WTC11 (cell line): ENCODE measurements at places on chromosomes 12 and 14. TPM values are rescaled to one million over a fixed set of nuclear protein-coding genes. Genes with fewer than 3 reads are reported as not detected.
A peak's percentile ranks its signal among the peaks of the same experiment; 100 is the strongest.

DNA sequence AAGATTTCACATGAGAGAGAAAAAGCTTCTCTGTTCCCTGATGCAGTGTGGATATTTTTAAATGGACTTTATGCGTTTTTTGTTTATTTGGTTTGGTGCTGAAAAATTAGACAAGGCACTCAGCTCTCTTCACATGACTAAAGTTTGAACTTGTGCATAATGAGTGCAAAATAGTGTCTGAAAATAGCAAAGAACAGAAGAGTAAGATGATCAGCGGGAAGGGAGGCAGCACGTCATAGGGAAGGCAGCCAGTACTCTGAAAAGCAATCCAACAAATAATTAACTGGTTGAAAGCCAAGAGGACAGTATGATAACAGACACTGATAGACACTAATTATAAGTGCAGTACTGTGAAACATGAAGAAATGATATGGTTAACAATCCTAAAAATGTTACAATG is 46.6 kb upstream of the CDKN3 start:
- DNase-seq: no peak
- H3K4me3 ChIP-seq: no peak overlapping the region
- H3K36me3 ChIP-seq: peaks cover 26% of the 10 kb centered on the region
- H3K27ac ChIP-seq: no peak overlapping the region
- H3K4me1 ChIP-seq: peaks cover 42% of the 10 kb centered on the region
- H3K27me3 ChIP-seq: no peaks in the 10 kb centered on the region; the same call in 1 of the 2 replicates

Gene HSPA2
- 30.2 to 43.9 TPM (median 40.7 TPM) in 3 replicates for total RNA-seq

DNA sequence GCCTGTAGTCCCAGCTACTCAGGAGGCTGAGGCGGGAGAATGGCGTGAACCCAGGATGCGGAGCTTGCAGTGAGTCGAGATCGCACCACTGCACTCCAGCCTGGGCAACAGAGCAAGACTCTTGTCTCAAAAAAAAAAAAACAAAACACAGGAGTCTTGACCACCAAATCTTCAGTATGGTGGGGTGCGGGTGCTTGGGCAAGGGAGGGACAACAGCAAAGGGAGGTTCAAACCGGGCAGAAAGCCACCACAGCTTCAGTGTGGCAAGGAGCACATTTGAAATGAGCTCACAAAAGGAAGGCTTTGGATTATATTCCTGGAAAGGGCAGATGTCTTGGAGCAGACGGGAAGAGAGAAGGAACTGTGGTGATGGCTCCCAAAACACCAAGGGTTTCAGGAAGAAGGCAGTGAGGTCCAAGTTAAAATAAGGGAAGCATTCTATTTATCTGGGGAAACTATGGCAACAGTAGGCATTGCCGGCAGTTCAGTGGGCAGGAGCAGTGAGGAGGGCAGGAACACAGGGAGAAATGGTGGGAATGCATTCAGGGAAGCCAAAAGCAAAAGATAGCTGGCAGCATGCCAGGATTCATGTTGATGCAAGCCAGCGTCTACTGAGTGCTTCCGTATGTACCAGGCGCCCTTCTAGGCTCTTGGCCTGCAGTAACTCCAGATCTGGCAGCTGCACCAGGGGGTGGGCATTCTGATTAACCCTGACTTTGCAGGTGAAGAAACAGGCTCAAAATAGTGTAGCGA is 51.0 kb upstream of the SRSF5 start:
- peaks cover 65% of the 10 kb centered on the region for H3K4me1 ChIP-seq
- DNase-seq: no peak
- H3K27ac ChIP-seq: peak overlapping the region; percentile 7; the same call in 1 of the 2 replicates
- H3K36me3 ChIP-seq: no peaks in the 10 kb centered on the region
- H3K27me3 ChIP-seq: no peaks in the 10 kb centered on the region
- H3K4me3 ChIP-seq: no peak overlapping the region

DNA sequence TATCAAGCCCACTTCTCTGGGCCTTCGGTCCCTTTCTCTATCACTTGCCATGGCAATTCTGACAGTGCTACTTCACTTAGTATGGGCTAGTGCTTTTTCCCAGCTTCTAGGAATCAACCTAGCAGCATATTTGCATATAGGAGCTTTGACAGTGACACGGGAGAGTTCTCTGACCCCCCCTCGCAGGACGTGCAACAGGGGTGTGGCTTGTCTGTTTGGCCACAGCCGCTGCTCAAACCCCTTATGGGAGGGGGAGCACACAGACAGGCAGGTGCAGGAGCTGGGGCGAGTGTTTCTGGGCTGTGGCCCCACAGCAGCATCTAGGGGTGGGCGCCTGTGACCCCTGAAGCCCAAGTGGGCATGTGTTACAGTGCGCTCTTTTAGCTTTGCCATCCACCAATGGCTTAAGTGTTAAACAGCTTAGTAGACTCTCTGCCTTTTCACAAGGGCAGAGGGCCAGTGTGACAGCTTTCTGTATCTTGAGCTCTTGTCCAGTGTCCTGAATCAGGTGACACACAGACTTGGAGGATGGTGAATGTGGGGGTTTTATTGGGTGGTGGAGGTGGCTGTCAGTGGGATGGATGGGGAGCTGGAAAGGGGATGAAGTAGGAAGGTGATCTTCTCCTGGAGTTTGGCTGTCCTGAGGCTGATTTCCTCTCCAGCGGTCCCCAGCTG is 229.3 kb downstream of the PCNX1 start:
- no peak overlapping the region for H3K4me3 ChIP-seq
- H3K36me3 ChIP-seq: peaks cover 11% of the 10 kb centered on the region
- no peak overlapping the region for H3K27ac ChIP-seq
- no peak for DNase-seq
- no peaks in the 10 kb centered on the region; the same call in 1 of the 2 replicates for H3K27me3 ChIP-seq

GRCh38 chr12:49904601-49905000 is 901 bp upstream of the FAIM2 start:
- peaks cover 41% of the 10 kb centered on the region for H3K27me3 ChIP-seq
- no peaks in the 10 kb centered on the region for H3K36me3 ChIP-seq
- peak overlapping the region; percentile 66 for H3K4me3 ChIP-seq
- H3K27ac ChIP-seq: no peak overlapping the region
- peaks cover 15% of the 10 kb centered on the region for H3K4me1 ChIP-seq
- DNase-seq: no peak

GRCh38 chr14:60250257-60251035 is 1.4 kb downstream of the PPM1A start:
- no peak for DNase-seq
- H3K4me1 ChIP-seq: peaks cover 70% of the 10 kb centered on the region
- peak overlapping the region; percentile 81 for H3K4me3 ChIP-seq
- peak overlapping the region; percentile 85 for H3K27ac ChIP-seq

DNA sequence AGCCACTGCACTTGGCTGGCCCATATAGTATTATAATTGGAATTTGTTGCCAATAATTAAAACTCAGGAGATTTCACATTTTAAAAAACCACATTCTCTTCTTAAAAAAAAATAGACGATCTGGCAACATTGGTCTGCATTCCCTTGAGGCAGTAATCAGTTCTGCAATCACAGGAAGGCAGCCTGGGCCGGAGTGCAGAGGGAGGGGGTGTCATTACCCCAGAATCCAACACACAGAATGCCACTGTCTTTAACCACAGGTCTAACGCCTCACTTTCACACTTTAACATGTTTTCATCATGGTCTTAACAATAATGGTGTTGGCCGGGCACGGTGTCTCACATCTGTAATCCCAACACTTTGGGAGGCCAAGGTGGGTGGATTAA is 100.1 kb downstream of the SCARB1 start:
- H3K27me3 ChIP-seq: peaks cover 3% of the 10 kb centered on the region
- H3K36me3 ChIP-seq: peaks cover 16% of the 10 kb centered on the region
- H3K4me3 ChIP-seq: no peak overlapping the region
- H3K4me1 ChIP-seq: peaks cover 6% of the 10 kb centered on the region; the same call in 1 of the 2 replicates

Gene SRGAP1
- total RNA-seq: 8.1 to 10.3 TPM (median 9.9 TPM) in 3 replicates

DNA sequence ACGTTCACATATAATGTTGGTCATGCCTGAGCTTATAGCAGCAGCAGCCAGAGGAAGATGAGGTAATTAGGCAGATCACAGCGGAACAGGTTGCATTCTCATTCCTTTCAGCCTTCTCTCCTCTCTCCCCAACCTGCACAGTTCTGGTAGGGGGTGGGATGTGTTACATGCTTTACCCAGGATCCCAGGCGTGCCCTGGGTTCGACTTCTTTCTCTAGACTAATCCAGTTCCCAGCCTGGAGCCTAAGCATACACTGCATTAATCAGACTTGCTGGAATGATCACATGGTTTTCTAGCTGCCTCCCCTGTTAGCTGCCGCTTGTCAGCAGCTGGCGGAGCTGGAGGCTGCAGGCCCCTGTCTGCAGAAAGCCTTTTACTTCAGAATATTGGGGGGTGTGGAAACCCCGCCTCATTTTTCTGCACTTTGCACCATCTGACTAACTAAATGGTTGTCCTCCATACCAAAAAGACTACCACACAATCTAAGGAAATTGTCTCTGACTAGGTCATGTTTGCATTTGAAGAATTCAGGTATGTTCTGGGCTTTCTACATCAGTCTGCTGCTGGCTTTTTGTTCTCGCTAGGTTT is 46.0 kb upstream of the EVL start:
- no peak overlapping the region for H3K27ac ChIP-seq
- H3K4me3 ChIP-seq: no peak overlapping the region
- no peaks in the 10 kb centered on the region for H3K27me3 ChIP-seq
- H3K36me3 ChIP-seq: no peaks in the 10 kb centered on the region
- no peak for DNase-seq

- H3K36me3 ChIP-seq: no peaks in the 10 kb centered on the region
- no peak overlapping the region for H3K4me3 ChIP-seq
- no peak for DNase-seq
- H3K27ac ChIP-seq: no peak overlapping the region
These were observed 424.4 kb upstream of the TBX3 start for GRCh38 chr12:115108129-115109100.

Gene TAS2R20
- total RNA-seq: 0.73 to 0.81 TPM (median 0.73 TPM) in 3 replicates

- DNase-seq: no peak
- no peak overlapping the region for H3K27ac ChIP-seq
- H3K27me3 ChIP-seq: no peaks in the 10 kb centered on the region
- H3K36me3 ChIP-seq: no peaks in the 10 kb centered on the region
These were observed 83.6 kb downstream of the FLRT2 start for GRCh38 chr14:85613496-85613895.

GRCh38 chr12:101997102-101997501 is 64.7 kb downstream of the WASHC3 start:
- H3K4me1 ChIP-seq: no peaks in the 10 kb centered on the region
- no peaks in the 10 kb centered on the region for H3K27me3 ChIP-seq
- no peaks in the 10 kb centered on the region for H3K36me3 ChIP-seq
- no peak overlapping the region for H3K27ac ChIP-seq
- H3K4me3 ChIP-seq: no peak overlapping the region

DNA sequence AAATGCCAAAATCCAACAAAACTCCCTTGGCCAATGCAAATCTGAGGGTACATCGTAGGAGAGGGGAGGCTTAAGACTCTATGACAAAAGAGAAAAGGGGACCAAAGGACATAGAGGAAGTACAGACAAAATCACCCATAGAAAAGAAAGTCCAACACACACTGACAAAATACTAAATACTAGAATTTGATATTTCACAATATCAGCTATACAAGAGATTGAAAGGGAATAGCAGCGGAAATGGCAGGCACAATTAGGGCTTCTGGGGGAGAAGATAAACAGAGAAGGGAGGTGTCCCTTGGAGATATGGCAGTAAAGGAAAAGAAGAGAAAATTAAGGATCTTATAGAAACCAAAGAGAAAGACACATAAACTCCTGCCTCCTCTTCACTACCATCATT is 29.0 kb downstream of the ATP2B1 start:
- H3K4me3 ChIP-seq: no peak overlapping the region
- peaks cover 19% of the 10 kb centered on the region for H3K4me1 ChIP-seq
- peaks cover 31% of the 10 kb centered on the region for H3K36me3 ChIP-seq
- no peaks in the 10 kb centered on the region for H3K27me3 ChIP-seq
- DNase-seq: no peak

DNA sequence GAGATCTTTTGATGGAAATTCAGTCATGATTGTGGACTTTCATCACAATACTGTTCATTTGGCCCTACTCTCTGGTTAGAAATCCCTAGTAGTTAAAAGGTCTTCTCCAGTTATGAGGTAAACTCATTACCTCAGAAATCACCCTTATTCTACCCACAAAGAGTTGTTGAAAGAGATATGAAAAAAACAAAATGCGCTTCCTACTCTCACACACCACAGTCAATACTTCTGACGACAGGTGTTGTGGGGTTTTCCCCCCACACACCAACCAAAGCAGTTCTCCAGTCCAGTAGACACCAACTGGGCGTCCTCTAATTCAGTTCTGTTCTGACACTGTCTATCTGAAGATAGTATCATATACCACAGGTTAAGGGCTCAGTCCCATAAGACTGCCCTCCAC is 54.9 kb downstream of the TRMT5 start:
- no peaks in the 10 kb centered on the region for H3K27me3 ChIP-seq
- no peak for DNase-seq
- no peaks in the 10 kb centered on the region for H3K4me1 ChIP-seq

DNA sequence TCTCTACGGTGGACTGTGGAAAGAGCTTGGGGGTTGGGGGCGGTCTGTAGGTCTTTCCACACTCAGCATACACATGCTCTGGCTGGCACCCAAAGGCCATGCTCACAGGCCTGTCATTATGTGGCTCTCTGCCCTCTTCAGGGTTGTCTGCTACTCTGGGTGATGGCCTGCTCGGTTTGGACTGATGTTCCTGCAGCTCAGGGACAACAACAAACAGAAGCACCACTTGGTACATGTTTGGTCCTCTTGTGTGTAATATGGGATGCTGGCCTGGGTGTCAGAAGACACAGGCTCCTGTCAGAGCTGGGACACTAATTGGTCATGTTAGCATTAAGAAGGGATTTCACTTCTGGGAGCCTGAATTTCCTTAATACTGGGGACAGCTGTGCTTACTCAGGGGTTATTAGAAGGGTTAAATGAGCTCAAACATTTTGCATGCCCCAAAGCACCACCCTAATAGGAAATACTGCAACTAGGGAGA is 32.7 kb upstream of the SELPLG start:
- peaks cover 40% of the 10 kb centered on the region for H3K4me1 ChIP-seq
- H3K36me3 ChIP-seq: no peaks in the 10 kb centered on the region; the same call in 1 of the 2 replicates
- no peaks in the 10 kb centered on the region for H3K27me3 ChIP-seq
- no peak overlapping the region for H3K27ac ChIP-seq
- no peak for DNase-seq
- no peak overlapping the region for H3K4me3 ChIP-seq

DNA sequence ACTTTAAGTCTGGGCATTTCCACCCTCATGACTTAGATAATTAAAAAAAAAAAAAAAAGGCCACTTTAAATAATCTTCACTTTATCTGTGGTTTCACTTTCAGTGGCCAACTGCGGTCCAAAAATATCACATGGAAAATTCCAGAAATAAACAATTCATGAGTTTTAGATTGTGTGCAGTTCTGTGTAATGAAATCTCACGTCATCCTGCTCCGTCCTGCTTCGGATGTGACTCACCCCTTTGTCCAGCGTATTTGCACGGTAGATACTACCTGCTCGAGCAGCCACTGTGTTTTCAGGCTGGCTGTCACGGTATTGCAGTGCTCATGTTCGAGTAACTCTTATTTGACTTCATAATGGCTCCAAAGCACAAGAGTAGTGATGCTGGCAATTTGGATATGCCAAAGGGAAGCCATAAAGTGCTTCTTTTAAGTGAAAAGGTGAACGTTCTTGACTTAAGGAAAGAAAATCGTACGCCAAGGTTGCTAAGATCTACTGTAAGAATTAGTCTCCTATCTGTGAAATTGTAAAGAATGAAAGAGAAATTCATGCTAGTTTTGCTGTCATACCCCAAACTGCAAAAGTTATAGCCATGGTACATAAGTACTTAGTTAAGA is 2.4 kb downstream of the E2F7 start:
- peak overlapping the region; percentile 89; the same call in 1 of the 2 replicates for H3K4me3 ChIP-seq
- H3K27ac ChIP-seq: no peak overlapping the region
- H3K36me3 ChIP-seq: peaks cover 48% of the 10 kb centered on the region
- peaks cover 33% of the 10 kb centered on the region for H3K4me1 ChIP-seq
- no peaks in the 10 kb centered on the region for H3K27me3 ChIP-seq

Gene LYZ
- 1.0 to 1.5 TPM (median 1.1 TPM) in 3 replicates for total RNA-seq
